ENCODE measurements at places on chromosomes 2 and 18.

GRCh38 chr2:177711483-177712265 lies 319.1 kb downstream of the AGPS start:
- no peak for DNase-seq

DNA sequence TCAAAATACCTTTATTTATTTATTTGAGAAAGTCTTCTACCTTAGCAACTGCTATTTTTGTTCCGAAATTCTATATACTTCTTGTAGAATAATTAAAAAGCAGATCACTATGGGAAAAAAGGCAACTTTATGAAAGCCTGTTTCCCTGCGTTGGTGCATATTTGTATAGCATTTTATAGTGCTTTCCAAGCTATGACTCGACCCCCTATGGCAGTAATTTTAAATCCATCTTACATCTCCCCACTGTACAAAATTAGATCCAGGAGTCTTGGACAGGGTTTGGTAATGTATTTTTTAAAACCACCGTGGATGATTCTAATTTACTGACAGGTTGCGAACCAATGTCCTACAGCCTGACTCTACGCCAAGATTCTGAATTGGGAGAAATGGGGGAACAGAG lies 10.1 kb downstream of the TANK start:
- no peak for DNase-seq

- no peak for DNase-seq
Measured at GRCh38 chr2:96792772-96793749, 23.0 kb upstream of the CNNM3 start.

GRCh38 chr2:207434306-207434705 lies 95.5 kb upstream of the CREB1 start:
- DNase-seq: no peak

- no peak for DNase-seq
Measured at GRCh38 chr2:240338274-240338673, 97.2 kb upstream of the GPC1 start.

- no peak for DNase-seq
Measured at GRCh38 chr2:19543663-19544383, 185.4 kb upstream of the OSR1 start.

GRCh38 chr2:137764646-137765045 lies 199.6 kb upstream of the HNMT start:
- DNase-seq: no peak

- no peak for DNase-seq
Measured at GRCh38 chr2:29397713-29398112, 282.5 kb downstream of the CLIP4 start.

DNA sequence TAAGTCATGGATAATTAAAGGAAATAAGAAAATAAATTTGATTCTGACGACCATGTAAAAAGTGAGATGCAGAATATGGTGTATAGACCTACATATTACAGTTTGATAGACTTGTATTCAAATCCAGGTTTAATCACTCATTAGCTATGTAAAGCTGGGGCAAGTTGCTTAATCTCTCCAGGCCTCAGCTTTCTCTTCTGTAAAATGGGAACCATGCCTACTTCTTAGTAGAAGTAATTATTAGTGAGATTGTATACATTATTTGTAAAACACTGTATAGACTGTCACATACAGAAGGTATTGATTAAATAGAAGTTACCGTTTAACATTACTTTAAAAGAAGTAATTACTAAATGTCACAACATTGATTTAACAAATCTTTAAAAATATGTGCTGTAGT lies 392.2 kb downstream of the STK39 start:
- DNase-seq: no peak

- no peak for DNase-seq
Measured at GRCh38 chr18:78542204-78542603, 437.4 kb upstream of the SALL3 start.

- DNase-seq: no peak
Measured at GRCh38 chr18:12336171-12336613, 28.2 kb downstream of the TUBB6 start.

GRCh38 chr18:2821695-2822094 lies 25.1 kb upstream of the EMILIN2 start:
- DNase-seq: no peak

DNA sequence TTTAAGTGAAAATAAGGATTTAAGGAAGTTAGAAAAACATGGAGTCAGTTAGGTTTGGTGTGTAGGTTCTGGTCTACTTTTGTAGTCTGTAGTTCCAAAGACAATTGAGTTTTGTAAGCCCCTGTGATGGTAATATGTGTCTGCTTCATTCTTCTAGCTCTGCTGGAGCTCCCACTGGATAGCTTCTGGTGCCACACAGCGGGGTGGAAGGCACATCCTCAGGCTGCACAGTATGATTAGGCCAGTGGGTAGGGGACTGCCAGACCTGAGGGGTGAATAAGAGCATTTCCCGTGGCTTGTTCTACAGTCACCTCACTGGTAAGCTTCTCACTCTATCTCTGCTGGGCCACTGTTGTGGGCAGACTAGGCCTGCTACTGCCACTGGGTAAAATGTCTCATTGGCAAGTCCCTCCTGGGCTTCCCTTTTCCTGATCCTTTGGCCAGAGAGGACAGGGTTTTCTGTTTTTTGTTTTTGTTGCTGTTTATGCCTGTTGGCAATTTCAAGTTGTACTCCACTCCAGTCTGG lies 44.5 kb downstream of the TMEM131 start:
- peak; percentile 18 for DNase-seq

GRCh38 chr18:37432436-37433195 lies 133.0 kb downstream of the CELF4 start:
- no peak for DNase-seq

DNA sequence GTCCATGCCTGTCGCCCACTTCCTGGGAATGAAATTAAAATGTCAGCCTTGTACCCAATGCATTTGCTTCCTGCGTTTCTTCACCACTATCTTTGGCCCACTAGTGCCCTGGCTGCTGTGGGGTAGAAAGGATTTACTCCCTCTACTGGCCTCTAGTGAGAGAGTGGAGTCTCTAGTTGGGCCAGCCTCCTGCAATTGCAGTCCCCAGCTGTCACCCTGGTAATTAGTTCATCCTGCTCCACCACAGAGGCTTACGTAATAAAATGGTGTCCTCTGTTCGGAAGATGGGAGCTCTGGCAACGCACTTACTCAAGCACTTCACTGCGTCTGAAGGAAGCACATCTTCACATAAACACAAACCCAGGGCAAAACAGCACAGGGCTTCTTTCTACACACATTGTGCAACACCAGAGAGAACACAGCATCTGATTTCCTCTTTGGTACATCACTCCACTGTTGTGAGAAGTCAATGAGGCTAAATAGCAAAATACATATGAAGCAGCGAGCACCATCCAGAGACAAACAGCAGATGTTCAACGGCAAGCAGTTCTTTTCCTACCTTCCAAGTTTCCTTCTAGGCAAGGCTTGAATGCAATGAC lies 274.6 kb downstream of the LRATD1 start:
- DNase-seq: no peak

DNA sequence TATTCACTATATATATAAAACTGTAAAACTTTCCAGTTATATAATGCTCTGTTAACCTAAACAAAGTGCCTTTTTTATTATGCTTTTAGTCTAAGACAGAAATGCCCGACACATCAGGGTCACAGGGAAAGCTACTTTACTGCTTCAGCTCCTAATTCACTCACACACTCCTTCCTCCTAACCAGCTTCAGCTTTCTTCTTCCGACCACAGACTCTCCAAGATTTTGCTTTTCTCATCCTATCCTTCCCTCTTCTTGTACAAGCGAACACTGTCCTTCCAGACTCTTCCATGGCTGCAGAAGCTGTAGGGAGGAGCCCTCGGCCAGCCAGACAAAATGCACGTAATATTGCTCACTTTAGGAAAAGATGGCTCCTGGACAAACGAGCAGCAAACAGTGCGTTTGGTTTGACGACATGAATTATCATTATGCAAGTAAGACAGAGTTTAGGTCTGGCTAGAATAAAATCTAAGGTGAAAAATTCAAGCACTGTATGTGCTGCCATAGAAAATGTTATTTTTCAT lies 47.5 kb upstream of the HNRNPA3 start:
- DNase-seq: no peak
